ENCODE measurements at places on chromosomes 11 and 22.

DNA sequence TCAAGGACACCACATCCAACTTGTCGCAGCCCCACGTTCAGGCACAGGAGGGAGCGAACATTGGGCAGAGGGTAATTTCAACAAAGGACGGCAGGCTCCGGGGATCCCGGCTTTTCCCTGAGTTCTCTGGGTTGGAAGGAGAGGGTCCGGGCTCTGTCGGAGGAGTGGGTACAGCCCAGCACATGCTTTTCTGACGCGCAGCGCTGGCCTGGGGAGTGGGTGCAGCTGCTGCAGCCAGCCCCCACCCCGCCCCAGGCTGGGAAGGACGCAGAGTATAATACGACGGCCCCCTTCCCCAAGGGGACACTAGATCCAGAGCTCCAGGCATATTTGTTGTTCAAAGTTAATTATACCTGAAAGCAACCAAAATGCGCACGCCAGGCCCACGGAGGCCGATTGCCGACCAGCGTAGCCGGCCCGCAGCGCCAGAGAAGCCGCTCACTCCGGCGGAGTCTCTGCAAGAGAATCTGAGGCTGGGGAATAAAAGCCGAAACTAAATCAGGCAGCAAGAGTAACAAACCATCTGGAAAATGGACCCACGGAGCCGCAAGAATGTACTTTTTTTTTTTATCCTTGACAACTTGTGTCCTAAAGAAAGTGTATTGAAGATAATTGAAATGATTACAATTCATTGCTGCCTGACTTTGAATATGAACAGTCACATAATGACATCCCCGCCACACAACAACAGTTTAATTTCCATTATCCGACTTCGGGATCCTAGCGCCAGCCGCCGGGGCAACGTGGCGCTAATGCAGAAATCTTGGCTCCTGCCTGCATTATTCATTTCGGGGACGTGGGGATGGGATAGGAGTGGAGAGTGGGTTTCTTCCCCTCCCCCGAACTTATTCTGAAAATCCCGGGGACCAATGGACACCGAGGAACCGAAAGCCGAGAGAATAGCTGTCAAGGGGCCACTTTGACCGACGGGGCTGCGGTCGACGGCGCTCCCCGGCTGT, 14.0 kb upstream of the PAX6 start:
- DNase-seq: no peak

DNA sequence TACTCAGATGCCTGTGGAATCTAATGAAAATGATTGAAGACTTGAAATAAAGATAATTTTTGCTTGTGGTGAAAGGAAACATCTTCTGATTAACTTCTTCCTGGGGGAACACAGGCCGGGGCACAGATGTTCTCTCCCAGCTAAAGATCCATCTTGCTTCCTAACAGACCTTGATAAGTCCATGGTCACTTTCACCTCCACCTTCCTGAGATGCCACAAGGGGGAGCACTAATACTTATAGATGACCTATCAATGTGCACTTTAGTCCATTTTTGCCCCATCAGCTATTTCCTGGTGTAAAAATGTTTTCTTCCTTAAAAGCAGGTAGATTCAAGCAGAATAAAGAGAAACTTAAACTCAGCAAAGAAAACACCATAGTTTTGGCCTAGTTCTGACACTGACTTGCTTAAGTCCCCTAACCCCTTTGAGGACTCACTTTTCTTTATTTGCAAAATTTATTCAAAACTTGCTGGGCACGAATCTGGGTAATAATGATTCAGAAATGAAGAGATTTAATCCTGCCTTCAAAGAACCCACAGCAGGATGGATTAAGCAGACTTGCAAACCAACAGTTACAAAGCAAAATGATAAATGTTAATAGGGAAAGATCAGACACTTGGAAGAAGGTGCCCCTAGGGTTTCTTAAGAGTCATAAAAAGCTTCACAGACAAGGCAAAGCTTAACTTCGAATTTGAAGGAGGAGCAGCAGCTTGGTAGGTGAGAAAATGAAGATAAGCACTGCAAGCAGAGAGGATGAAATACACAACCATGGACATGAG, 158.7 kb downstream of the RAB38 start:
- peak; percentile 75 for DNase-seq

- no peak for DNase-seq
These were observed 358.3 kb upstream of the ARHGAP42 start for GRCh38 chr11:100328626-100329340.

GRCh38 chr11:63210111-63210510, 33.3 kb downstream of the SLC22A25 start:
- DNase-seq: no peak

- DNase-seq: no peak
These were observed 132.4 kb upstream of the ZC3H12C start for GRCh38 chr11:109960831-109961230.

DNA sequence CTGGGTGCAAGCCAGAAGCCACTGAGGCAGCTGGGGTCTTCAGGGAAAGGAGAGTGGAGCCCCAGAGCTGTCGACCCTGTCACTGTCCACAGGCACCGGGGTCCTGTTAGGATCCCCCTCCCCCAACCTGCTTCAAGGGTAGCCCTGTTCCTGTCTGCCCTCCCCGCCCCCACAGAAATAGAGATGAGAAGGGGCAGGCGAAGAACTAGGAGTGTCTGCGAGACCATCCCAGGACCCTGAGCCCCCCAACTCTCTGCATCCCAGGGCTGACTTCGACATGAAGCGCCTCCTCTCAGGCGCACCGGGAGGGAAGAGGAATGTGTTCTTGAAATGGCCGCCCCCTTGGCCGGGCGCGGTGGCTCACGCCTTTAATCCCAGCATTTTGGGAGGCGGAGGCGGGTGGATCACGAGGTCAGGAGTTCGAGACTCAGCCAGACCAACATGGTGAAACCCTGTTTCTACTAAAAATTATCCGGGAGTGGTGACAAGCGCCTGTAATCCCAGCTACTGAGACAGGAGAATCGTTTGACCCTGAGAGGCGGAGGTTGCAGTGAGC, 607 bp upstream of the ZNF70 start:
- no peak for DNase-seq

DNA sequence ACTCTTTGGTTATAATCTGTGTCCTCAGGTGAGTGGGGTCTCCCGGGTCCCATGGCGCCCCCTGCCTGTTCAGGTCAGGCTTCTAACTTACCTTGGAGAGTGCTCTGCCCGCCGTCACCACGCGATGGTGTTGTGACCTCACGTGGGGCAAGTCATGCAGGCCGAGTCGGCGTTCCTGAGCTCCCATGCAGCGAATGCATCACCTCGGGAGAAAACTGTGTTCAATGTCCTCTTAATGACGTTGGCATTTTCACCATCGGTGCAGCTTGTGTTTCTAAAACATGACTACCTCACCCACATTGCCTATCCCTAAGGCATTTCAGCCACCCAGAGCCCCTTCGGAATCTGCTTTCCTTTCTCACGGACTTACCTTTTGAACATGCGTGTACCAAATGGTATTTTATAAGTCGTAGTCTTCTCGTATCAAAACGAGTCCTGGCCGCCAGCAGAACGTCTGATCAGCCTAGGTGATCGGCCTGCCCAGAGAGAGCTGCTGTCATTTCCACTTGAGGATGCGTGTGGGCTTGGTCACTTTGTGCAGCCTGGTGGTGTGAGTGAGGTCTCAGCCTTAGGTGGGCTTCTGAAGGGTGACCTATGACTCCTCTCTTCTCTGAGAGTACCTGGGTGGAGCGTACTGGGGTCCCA, 64.8 kb downstream of the TBC1D22A start:
- DNase-seq: no peak

GRCh38 chr22:38153821-38154562, 27.6 kb downstream of the PLA2G6 start:
- DNase-seq: no peak

- DNase-seq: peak; percentile 64
These were observed 76.0 kb upstream of the GRK3 start for GRCh38 chr22:25488244-25489020.

- no peak for DNase-seq
These were observed 537.0 kb downstream of the NTM start for GRCh38 chr11:131907371-131907770.

DNA sequence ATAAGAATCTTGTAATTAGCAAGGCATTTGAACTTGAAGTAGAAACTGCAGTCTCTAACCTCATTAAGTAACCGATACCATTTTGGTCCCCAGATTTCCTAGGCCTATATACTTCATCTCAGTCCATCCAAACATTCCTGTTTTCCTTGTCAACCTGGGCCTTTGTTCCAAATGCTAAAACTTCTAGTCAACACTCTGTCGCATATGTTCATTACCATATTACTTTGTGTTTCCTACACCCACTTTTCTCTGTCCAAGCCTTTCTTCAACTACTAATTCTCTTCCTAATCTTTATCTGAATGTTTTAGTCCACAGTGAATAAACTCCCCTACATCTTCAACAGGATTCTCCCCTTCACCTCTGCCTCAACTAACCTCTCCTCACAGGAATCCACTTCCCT, 31.4 kb downstream of the MTMR2 start:
- DNase-seq: no peak

- DNase-seq: no peak
These were observed 9.2 kb downstream of the PVALB start for GRCh38 chr22:36807627-36808026.

DNA sequence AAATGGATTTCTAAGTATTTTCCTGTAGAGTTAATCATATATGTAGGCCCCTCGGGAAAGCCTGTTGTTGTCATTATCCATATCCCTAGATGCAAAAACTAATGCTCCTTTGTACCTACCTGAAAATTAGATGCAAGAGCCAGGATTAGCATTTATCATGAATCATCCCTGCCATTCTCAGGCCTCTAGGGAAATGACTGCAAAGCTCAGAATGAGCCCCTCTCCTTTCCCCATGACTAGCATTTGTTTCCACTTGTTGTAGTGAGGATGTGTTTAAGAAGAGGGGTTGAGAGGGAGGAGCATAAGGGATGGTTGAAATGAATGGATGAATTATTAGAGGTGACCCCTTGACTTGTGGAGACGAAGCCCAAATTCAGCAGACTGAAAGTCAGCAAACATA, 537.9 kb downstream of the NTM start:
- DNase-seq: no peak

DNA sequence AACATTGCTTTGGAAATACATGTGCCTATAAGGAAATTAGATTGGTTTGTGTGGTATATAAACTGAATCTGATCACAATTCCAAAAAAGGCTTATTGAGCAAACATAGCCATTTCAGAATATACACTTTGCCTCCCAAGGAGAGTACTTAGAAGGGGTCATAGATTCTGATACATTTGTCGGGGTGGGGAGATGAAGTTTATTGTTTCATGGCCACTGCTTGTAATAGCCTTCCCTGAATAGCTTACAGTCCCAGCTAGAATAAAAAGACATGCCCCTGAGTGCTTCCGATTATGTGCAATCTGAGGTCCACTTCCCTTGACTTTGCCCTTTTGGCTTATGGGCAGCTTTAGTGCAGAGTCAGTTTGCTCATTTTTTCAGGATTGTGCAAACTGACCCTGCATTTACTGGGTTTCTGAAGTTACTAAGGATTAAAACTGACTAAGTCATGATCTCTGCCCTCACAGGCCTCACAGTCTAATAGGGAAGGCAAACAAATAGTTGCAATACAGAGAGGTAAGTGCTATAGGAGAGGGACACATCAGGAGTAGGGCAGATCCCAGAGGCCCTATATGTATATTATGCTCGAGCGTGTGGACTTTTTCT, 184.2 kb downstream of the BLID start:
- DNase-seq: no peak

- no peak for DNase-seq
These were observed 32.7 kb downstream of the P4HA3 start for GRCh38 chr11:74278721-74279161.

- no peak for DNase-seq
These were observed 687.2 kb downstream of the TBC1D22A start for GRCh38 chr22:47449508-47450270.

GRCh38 chr11:96307776-96308140, 35.2 kb downstream of the MAML2 start:
- DNase-seq: no peak

- DNase-seq: no peak
These were observed 110.0 kb upstream of the KIRREL3 start for GRCh38 chr11:127110542-127110941.

DNA sequence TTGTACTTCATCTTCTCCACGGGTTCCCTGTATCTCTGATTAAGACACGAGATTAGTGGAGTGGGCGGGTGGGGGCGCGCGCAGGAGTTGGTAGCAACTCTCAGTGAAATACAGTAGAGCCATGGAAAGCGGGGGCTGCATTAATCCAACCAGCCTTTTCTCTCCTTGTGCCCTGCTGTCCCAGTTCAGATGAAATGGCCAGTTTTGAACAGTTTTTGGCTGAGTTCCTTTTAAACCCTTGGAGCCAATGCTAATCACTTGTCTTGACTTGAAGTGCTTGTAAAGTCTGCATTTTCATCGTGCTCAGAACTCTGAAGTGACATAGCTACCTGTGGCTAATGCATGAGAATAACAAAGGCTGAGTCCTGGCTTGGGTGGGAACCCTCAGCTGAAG, 734 bp upstream of the TMEM123 start:
- no peak for DNase-seq

DNA sequence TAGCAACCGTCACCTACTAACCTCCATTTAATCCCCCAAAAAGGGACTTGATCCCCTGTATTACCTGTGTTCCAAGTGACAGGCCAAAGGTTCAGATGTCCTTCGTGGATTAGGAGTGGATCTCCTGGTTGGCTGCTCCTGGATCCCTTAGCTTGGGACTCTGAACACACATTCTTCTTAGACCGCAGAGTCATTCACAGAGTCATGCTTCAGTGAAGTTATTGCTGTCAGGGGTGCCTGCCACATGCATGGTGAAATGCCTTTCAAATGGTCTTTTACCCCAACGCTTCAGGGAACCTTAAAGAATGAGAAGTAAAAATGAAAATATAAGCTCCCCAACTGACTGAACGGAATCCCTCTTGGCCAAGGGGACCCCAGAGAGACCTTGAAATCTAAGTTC, 49.1 kb downstream of the ADAMTS8 start:
- no peak for DNase-seq

- no peak for DNase-seq
These were observed 32.2 kb downstream of the LIMK2 start for GRCh38 chr22:31244046-31244942.

- no peak for DNase-seq
These were observed 26.6 kb downstream of the ATG16L2 start for GRCh38 chr11:72840780-72841179.

DNA sequence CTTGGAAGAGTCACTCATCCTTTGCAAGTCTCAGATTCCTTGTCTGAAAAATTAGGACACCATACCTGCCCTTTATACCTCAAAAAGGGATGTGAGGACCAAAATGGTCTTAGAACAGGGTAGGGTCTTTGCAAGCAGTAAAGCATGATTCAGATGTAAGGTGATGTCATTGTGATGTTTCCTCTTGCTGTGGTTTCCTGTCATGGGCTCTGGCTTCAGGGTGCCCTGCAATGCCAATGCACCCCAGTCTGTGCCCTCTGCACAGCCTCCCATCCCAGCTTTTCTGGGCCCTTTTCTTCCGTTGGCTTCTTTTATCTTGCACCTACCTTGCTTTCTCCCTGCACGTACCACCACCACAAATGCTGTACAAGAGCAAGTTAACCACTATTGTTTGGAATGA, 87.8 kb upstream of the NNMT start:
- no peak for DNase-seq

All from NCI-H1092 (cell line).